ENCODE measurements at places on chromosomes 2 and 18.

- DNase-seq = no peak
Observed at GRCh38 chr2:158773121-158773520, 22.0 kb upstream of the DAPL1 start.

GRCh38 chr2:204611017-204611631 is 65.8 kb downstream of the PARD3B start:
- DNase-seq = no peak

DNA sequence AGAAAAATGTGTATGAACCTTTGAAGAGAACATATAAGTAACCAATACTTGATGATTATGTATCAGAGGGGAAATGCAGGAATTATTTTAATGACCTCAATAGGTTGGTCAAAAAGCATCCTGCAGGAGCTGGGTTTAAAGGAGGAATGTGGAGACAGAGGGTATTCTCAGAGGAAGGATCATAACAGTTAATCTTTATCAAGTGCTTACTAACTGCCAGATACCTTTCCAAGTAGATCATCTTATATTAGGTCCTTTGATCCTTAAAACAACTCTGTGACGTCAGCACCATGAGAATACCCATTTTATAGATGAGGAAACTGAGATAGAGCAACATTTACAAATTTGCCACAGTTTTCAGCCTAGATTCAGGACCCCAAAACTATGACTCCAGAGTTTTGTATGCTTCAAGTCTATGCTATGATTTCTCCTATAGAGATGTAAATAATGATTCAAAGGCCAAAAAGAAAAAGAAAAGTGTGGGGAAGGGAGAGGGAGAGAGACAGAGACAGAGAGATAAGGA is 3.0 kb downstream of the RFTN2 start:
- no peak for DNase-seq

DNA sequence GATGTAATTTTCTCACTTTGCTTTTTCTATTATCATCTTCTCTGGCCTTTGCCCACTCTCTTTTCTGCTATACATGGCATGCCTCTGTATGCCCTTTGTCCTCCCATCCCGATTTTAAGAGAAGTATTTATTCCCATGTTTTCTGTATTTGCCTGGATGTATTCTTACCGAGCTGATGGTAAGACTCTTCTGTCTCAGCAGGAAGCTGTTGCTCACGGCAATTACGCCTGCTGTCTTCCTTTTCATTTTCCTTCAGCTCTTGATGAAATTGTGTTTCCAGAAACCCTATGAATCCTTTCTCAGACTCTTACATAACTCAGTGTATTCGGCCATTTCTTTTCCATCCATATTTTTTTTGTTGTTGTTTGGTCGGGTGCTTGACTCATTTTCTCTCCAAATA is 121.6 kb downstream of the SP3 start:
- DNase-seq = no peak

DNA sequence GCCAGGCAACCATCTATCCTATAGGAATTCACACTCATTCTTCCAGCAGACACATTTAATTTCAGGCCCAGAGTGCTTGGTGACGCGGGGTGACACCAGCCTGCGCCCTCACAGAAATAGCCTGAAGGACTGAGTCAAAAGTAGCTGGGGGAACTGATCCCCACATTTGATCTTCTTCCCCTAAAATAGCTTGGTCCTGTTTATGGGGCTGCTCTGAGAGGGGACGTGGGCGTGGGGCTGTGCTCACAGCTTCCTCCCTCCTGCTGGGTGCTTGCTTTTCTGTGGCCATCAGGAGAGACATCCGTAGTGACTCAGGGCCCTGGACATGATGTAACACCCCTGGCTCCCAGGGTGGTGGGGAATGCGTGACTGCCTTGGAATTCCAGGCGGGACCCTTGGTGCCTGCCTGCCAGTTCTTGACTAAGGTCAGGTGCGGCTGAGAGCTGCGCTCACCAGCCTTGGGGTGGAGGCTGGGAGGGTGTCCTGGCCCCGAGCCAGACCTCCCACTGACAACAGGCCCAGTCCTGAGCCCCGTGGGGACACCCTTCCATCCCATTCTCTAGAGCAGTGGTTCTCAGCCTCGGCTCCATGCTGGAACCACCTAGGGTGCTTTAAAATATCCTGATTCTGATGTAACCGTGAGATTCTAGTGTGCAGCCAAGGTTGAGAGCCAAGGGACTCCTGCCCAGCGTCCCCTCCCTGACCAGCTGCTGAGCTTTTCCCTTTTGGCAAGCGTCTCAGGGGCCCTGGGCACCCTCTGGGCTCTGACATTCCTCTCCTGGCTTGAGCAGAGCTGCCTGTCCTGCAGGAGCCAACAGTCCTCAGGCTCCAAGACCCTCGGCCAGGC is 47.4 kb upstream of the SMAD7 start:
- no peak for DNase-seq

DNA sequence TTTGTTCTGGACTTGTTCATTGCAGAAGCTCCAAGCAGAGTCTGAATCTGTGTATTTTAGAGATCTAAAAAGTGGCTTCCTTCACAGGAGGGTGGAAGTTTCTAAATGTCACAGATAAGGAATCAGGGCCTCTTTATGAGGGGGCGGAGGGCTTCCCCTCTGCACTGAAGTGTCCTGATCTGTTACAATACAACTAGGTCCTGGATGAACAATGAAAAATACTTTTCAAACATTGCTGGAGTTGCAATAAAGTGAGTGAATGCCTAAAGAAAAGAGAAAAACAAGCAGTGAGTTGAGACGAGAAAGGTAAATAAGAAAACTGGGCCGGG is 179.3 kb upstream of the HDAC4 start:
- DNase-seq = no peak

DNA sequence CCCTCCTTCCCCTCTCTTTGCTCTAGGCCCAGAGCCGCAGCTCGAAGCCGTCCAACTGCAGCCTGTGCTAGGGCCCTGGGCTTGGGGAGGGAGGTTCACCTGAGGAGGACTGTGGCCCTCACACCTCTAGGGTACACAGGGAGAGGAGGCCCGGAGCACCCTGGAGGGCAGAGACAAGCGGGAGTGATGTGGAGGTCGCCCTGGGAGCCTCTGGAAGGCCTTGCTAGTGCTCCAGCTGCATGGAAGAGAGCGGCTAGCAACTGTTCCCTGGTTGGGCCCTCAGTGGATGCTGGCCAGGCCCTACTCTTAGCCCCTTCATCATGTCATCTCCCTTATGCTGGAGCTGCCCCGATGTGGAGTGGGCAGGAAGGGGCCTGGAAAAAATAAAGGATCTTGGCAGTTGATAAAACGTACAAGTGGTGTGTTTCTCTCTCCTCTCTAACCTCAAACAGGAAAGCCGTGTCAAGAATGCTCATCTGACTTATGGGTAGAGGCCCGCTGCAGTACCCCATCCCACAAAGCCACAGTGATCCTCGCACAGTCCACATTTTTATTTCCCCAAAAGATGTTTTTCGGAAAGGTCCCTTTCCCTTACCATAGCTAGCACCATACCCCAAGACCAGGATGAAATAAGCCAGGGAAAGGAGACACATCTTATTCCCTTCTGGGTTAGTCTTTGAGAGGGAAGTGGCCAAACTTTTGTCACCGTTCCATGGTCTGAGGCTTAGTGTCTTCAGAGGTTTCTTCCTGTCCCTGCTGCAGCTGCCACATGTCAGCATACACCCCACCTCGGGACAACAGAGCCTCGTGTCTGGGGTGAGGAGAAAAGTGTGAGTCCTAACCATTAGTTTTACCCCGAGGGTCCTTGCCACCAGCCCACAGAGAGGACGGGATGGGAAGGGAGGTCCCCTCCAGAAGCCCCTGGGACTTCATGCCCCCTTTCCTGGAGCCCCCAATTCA is 2.9 kb downstream of the ZFAND2B start:
- no peak for DNase-seq

DNA sequence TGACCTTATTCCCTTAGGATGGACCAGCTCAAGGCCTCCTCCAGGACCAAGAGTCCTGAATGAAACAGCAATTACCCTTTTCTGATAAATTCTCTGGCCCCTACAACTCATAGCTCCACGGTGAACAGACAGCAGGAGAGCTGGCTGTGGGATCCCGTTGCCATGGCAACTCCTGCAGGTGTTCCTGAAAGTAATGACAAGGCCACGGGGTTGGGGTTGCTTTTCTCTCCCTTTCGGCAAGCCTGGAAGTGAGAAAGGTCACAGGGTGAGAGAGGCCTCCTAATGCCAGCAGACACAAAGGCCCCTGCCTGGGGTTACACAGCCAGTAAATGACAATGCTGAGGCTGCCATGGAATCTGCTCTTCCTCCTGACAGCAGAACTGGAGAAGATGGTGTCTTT is 403.0 kb downstream of the NBAS start:
- DNase-seq = no peak

DNA sequence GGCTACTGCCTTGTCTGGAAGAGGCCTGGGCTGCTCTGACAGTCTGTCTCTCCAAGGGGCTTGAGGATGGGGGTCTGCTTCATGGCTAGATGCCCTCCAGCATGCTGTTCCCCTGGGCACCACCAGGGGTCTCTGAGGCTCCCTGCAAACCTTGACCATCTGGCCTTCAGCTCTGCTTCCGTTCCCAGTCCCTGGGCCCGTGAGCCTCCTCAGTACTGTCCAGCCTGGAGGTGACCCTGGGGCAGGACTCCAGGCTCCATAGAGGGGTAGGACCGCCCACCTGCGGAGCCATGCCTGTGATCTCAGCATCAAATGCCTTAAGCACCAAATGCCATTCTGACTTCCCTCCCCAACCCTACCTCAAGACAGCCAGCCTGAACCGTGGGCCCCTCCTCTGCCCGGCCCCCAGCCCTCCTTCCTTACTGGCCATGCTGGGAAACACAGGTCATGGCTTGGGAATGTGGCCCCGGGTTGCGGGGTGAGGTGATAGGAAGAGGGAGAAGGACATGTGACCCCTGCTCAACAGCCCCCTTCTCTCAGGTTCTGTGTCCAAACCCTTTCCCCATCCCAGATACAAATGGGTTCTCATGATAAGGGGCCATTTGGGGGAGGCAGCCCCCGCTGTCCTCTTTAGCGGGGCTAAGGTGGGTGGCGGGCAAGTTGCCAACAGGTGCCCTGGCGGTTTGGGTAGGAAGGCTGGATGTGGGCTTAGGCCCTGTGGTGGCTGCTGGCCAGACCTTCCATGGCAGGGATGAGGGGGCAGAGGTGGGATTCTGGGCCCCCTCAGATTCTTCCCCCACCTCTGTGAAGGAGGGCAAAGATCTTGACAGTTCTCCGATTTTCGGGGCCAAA is 25.0 kb downstream of the SPEG start:
- no peak for DNase-seq

DNA sequence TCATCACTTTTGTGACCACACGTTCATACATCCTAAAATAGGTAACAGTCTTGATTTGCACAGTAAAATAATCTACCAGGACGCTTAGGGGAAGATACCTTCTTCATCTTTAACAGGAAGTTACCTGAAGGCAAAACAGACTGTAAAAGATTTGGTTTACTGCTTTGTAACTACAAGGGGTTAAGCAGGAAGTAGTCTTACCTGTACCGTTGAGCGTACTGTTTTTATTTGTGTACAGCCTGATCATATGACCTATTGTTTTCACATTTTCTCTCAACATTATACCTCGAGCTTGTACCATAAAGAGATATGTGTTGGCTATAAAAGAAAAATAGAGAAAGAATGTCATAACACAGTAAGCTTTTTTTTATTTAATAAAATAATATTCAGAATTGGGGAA is 18.3 kb downstream of the B4GALT6 start:
- no peak for DNase-seq

DNA sequence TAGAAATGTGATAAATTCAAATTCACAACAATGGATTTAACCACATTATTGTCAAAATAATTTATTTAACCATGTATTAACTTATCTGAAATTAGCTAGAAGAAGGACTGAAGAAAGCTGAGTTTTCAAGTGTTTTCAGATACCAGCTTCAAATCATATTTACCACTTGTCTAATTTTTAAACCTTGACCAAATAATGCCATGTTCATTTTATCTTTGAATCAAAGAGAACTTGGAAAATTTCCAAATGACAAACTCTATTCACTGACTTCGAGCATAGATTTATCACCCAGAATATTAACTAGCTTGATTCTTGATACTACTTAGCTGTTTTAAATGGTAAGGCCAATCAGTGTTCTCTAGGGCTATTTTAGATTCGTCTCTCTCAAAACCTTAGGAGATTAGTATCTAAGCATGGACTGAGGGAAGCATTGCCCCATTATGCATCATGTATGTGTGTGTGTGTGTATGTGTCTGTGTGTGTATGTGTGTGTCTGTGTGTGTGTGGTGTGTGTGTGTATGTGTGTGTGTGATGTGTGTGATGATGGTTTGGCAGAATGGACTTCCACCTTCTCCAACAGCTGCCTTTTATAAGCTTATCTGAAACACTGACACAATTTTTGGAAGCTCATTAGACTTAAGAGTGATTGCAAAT is 667.5 kb upstream of the FANCL start:
- no peak for DNase-seq

- no peak for DNase-seq
Observed at GRCh38 chr2:195898505-195899191, 170.0 kb downstream of the DNAH7 start.

DNA sequence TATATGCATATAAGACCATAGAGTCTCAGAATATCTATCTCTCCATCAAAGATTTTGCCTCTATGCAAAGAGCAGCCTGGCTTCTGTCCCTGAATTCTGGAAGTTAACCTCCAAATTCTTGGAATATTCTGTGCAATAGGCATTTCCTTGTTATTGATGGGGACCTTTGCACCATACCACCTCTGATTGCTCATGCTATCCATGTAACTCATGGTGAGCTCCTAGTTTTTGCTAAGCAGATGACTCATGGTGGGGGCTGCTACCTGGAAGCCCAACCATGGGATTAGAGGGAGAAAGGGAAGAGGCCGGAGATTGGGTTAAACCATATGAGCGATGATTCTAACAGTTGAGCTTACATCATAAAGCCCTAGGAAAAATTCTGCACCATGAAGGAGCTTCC is 310.2 kb upstream of the FIGN start:
- no peak for DNase-seq

DNA sequence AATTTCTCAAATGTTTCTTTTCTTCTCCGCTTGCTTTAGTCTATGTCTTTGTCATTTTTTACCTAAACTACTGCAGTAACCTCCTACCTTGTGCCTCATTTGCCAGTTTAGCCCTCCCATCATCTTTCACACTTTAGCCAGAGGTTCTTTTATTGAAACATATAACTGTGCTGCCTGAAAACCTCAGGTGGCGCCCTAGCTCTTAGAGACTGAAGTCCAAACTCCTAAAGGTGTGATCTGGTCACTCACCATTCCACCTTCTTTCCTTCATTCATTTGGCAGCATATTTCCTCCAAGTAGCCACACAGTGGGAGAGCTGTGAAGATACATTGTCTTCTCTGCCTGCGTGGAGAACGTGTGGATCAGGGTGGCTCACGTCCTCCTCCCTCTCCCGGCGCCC is 98.2 kb upstream of the MAPRE2 start:
- DNase-seq = no peak

DNA sequence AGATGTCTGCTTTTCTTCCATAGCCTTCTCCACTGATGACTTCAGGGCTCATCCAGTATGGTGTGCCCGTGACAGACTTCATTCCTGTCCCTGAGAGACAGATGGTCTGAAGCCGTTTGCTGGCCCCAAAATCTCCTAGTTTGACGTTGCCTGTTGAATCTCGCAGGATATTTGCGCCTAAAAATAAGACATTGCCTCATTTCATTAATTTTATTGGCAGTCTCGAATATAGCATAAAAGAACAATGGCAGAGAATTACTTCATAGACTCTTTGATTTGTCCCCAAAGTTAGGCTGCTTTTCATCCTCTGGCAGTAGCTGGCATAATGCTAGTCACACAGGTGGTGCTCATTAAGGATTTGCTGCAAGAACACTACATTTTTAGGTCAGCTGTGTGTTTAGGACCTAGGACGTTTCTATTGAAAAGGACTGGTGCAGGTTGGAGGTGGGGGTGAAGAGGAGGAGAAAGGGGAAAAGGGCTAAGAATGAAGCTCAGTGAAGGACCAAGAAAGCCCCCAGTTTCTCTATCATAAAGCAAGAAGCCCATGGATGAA is 14.7 kb upstream of the ERCC3 start:
- no peak for DNase-seq
